ENCODE measurements at places on chromosomes 3 and 15.

GRCh38 chr3:156674911-156675829 is 780 bp downstream of the TIPARP start:
- peak; percentile 8 for DNase-seq

- no peak for DNase-seq
These were observed 86.6 kb downstream of the FNDC3B start for GRCh38 chr3:172125963-172126457.

GRCh38 chr3:108677811-108678210 is 79.4 kb downstream of the RETNLB start:
- DNase-seq: no peak

GRCh38 chr3:147090461-147090860 is 315.9 kb downstream of the ZIC4 start:
- no peak for DNase-seq

Measured in stimulated activated CD4-positive, alpha-beta T cell treated with anti-CD3 and anti-CD28 coated beads, Interleukin-15, amount 100 ng/mL, for 48 hours (primary cell).